ENCODE measurements at places on chromosomes 12 and 14.
A peak's percentile ranks its signal among the peaks of the same experiment; 100 is the strongest.

DNA sequence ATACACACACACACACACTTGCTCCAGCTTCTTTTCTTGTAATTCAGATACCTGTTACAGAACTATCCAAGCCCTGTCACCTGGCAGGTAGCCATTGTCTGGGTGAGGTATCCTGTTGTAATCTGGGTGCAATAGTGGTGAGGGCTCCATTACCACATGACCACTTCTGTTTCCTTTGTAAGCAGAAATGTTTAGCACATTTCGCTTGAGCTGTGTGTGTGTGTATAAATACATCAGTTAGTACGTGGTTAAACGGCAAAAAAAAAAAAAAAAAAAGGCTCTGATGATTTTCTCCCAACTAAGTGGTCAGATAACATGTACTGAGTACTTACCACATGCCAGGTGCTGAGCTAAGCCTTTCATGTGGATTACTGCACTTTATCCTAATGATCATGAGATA lies 129.3 kb upstream of the SSTR1 start:
- no peak for DNase-seq

DNA sequence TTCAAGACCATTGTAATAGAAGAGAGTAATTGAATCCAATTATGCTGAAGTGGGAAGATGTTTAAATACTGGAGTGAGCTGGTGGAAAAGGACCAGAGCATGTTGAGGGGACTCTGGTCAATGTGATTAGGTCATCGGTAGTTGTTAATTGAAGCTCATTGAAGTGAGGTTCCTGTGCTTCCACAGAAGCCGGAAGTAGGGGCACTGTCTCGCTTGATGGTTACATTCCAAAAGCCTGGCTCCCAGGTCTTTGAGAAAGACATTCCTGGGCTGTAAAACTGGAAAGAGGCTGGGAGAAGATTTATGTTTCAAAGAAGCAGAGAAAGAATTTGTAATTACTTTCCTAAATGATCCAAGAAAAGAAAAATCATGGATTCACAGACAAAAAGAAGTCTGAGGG lies 12.3 kb upstream of the CLECL1 start:
- no peak for DNase-seq

- no peak for DNase-seq
Measured at GRCh38 chr12:109489955-109490565, 12.6 kb downstream of the UBE3B start.

GRCh38 chr12:124556896-124557501 lies 10.4 kb downstream of the NCOR2 start:
- no peak for DNase-seq

- DNase-seq: no peak
Measured at GRCh38 chr12:44285321-44285960, 449.6 kb downstream of the TMEM117 start.

GRCh38 chr12:21604245-21605101 lies at the start of gene GYS2:
GYS2 (minus strand) TSS chr12:21604847; CDS start chr12:21604592, 255 bp downstream.
- no peak for DNase-seq

DNA sequence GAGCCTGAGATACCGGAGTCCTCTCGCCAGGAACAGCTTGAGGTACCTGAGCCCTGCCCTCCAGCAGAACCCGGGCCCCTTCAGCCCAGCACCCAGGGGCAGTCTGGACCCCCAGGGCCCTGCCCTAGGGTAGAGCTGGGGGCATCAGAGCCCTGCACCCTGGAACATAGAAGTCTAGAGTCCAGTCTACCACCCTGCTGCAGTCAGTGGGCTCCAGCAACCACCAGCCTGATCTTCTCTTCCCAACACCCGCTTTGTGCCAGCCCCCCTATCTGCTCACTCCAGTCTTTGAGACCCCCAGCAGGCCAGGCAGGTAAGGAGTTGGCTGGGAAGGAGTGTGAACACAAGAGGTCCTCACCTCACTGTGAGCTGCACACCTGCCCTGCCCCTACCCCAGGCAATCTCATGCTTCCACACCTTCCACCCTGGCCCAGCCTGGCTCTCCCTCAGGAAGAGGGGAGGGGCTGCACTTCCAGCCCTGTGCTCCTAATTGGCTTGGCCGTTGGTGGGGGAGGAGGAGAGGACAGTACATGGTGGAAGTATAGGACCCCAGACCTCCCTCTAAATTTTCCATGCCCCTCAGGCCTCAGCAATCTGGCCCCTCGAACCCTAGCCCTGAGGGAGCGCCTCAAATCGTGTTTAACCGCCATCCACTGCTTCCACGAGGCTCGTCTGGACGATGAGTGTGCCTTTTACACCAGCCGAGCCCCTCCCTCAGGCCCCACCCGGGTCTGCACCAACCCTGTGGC lies 6.2 kb downstream of the C1QL4 start:
- DNase-seq: no peak

DNA sequence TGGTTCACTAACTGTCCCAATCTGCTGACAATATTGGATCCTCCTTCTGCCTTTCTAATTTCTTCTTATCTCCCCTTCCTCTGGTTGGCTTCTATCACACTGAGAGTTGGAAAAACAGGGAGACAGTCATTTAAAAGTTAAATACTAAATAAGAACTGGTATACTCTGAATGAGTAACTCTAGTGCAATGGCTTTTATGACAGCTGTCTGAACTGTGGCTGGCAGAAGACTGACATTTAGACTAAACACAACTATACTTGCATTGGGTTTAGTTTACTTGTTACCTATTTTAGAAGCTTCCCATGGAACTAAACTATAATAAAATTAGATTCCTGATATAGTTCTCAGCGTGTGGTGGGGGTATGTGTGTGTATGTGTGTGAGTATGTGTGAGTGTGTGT lies 7.9 kb upstream of the MAGOHB start:
- DNase-seq: no peak

DNA sequence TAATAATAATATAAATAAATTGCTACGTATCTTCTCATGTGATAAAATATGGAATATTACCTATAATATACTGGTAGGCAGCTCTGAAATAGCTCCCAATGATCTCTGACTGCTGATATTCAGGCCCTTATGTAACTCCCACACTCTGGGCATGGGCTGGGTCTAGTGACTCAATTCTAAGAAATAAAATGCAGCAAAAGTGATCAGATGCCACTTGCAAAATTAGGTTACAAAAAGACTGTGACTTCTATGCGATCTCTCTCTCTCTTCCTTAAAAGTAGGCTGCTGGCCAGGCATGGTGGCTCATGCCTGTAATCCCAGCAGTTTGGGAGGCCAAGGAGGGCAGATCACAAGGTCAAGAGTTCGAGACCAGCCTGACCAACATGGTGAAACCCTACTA lies 10.3 kb upstream of the CACNB3 start:
- DNase-seq: no peak

GRCh38 chr12:117034249-117034648 lies 65.0 kb downstream of the TESC start:
- DNase-seq: no peak

- no peak for DNase-seq
Measured at GRCh38 chr12:25071366-25071765, 122.5 kb upstream of the BCAT1 start.

DNA sequence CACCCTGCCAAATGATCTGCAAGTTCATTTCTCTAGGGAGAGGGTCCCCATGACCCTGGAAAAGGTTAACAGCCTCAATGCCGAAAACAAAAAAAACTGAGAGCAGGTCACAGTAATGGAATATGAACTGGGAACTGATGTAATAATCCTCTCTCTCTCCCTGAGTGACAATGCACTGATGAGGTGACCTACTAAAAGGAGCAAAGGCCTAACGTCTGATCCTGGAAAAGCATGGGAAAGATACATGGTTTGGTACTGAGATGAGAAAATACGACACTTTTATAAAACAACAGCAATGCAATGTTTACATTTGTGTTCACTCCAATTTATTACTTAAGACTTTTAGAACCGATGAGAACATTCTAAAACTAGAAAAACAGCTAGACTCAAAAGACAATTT lies 27.7 kb downstream of the SETD3 start:
- DNase-seq: no peak

DNA sequence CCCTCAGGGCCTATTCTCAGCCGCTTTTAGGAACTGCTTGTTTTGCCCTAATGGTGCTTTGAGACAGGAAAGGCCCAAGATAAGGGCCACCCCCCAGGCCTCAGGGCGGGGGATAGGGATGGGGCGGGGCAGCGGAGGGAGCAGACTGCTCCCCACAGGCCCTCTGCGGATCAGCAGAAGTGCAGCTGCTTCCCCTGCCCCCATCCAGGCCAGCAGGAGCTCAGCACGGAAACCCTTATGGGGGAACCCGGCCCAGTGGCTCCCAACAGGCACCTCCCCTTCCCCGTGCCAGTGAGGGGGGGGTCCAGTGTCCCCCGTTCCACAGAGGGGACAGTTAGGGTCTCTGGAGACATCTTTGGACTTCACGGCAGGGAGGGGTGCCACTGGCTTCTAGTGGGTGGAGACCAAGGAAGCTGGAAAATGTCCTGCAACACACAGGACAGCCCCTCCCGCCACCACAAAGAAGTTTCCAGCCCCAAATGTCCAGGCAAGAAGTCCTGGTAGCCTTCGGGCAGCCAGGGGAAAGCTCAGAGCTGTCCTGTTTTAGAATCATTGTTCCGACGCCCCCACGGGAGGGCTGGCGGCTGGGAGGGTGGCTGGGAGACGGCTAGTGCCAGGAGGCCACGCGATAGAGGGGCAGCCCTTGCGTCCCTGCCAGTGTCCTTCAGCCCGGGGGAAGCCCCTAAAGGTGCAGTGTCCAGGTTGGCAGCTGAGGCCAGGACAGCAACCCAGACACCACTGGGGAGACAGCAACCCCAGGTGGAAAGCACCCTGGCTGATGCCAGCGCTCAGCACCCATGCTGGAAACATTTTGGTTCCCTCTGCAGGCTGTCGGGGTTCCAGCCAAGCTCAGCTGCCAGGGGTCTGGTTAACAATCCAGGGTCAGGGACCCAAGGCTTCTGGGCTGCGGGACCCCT lies 10.4 kb upstream of the GPR132 start:
- peak; percentile 64 for DNase-seq

- DNase-seq: no peak
Measured at GRCh38 chr14:54585214-54585613, 18.3 kb downstream of the SAMD4A start.

DNA sequence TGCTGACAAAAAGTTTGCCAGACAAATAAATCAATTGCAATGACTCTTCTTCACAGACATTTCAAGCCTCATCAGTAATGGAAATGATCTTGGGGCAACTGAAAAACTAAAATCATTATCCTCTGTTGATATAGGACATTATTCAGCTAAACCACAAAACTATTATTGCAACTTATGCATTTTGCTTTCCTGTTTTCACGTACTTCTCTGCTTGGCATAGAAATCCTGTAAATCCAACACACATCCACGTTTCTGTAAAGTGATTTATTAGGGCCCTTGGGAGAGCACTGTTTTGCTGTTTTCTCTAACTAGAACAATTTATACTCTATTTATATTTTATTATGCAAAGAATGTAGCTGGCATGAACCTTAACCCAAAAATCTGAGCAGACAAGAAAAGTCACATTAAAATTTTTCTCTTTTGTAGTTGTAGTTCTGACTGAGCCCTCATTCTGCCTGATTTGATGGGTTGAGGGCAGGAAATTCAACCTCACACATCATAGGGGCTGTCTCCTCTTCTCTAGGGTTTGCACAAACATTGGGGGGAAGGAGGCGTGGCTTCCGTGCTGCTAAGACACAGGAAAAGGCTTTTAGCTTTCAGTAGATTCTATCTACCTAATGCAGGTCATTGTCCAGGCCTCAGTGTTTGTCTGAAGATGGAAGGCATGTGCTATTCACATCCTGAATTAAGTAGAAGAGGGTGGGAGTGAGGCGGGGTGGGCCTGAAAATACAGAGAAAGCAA lies 11.5 kb upstream of the NUP107 start:
- DNase-seq: no peak

GRCh38 chr12:75437564-75437963 lies 43.0 kb upstream of the GLIPR1 start:
- DNase-seq: peak; percentile 41

DNA sequence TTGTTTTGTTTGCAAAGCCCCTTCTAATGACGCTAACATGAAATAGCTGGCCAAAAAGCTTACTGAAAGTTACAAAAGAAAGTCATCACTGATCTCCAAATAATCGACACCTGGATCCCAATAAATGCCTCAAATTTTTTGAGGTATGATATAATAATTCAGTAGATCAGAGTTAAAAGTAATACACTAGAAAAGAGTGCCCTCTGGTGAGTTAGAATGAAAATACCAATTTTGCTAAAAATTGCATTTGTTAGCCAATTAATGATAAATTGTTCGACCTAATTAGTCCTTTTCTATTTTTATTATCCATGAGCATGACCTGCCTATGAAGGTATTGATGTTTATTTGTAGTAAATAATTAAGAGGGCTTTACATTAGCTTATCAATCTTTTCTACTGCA lies 78.6 kb downstream of the CEP128 start:
- DNase-seq: no peak

DNA sequence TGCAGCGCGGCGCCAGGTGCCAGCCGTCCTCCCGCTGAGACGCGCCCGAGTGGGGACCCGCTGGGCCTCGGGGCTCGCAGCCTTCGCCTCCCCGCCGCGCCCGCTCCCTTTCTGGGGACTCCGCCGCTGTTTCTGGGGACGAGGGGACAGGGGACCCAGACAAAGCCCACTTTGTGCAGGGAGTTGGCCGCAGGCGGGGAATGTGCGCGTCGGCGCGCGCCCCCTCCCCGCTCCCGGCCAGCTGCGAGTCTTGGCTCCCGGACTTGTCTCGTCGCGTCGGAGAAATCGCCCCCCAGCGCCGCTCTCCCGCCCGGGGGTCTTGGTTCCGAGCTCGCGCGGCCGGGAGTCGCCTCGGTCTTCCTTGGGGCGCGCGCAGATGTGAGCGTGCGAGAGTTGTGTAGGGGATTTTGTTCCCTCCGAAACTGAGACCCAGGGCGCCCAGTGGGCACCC lies 717 bp downstream of the VASH1 start:
- DNase-seq: no peak

GRCh38 chr12:20950248-20950647 lies 139.7 kb downstream of the SLCO1B3 start:
- DNase-seq: peak; percentile 25

DNA sequence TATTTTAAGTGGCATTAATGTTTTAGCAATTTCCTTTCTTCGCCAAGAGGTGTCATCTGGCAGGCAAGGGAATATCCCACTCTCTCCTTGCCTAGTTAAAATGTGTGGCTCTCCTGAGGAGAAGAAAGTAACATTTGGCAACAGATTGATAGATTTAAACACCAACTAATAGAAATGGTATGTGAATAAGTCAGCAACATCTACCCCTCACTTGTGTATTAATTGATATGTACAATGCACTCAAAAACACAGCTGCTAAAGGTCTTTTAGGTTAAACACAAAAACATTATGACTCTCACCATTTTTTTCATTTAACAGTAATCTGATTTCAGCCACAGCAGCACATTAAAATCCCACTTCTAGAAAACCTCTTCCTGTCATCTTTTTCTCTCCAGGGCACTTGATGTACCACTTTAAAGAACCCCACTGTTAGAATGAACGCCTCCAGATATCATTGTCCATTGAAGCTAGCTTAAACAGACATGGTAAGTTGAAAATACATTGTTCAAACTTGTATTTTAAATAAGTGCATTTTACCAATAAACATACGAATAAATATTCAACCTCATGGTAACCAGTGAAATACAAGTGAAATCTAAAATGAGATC lies 151.7 kb downstream of the RPAP3 start:
- DNase-seq: no peak

DNA sequence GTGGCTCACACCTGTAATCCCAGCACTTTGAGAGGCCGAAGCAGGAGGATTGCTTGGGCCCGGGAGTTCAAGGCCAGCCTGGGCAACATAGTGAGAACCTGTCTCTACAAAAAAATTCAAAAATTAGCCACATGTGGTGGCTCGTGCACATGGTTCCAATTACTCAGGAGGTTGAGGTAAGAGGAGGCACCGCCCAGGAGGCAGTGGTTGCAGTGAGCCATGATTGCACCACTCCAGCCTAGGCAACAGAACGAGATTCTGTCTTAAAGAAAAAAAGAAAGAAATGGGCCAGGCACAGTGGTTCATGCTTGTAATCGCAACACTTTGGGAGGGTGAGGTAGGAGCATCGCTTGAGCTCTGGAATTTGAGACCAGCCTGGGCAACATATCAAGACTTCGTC lies 33.5 kb downstream of the MAP1LC3B2 start:
- peak; percentile 21 for DNase-seq
